ENCODE measurements at places on chromosomes 6 and 20.

- no peak for DNase-seq
Measured at GRCh38 chr6:121330516-121330915, 3.8 kb downstream of the TBC1D32 start.

DNA sequence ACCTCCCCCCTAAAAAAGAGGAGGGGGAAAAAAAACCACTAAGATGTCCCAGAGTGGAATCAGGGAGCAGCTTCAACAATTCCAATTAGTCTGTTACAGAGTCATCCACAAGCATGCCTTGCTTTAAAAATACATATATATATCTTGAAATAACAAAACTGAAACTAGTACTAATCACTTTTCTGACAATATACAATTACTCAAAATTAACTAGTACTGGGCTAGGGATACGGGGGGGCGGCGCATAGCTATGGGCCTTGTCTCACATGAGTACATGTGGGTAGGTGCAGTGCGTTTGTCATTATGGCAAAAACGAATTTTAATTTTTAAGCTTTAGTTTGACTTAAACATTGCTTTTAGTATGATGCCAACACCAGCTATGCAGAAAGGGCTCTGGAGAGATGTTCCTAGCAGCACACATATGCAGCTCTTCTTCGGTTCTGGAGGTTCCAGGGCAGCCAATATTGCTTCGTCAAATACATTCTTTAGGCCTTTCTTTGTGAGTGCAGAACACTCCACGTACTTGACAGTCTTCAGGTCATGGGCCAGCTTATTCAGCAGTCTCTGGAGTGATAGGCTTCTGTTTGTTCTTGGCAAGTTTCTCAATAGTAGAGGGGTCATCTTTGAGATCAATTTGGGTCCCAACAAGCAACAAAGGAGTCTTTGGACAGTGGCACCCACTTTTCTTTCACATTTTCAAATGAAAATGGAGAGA lies 38.8 kb downstream of the ITCH start:
- DNase-seq, result no peak

DNA sequence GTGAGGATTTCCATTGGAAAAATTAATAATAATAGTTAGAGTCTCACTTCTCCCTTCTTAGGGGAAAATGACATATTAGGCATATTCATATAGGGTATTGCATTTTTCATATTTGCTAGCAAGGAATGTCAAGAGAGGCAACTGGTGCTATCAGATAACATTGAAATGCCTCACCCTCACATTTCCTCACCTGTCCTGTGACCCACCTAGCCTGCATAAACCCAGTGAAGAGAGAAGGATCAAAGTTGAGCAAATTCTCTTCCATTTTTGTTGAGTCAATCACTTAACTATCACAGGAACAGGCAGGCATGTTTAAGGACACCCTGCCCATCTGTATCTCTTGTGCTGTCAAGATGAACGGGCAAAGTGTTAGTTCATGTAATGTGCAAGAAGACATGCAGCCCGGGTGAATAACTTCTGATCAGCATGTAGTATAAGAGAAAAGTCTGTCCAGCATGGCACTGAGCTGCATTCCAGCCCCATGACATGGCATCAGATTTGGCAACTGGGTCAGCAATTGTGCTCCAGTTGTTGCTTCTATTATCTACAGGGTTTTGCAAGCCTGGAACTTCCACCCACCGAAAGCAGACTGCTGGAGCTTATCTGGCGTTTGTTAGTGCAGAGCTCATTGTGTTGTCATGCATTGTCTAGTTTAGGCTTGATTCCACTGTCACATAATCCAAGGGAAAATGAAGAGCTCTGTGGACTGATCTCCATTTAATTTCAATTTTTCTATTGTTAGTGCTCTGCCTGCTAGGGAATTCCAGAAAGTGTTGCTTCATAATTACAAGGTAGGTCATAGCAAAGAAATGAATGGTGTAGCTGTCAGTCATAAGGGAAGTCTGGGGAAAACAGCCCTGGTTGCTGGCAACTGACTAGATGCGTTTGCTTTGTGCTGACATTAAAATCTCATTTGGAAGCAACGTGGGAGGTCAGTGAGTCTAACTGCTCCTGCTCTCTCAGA lies 138.4 kb upstream of the TNFAIP3 start:
- no peak for DNase-seq

- no peak for DNase-seq
Measured at GRCh38 chr6:113120224-113120581, 736.9 kb upstream of the MARCKS start.

- no peak for DNase-seq
Measured at GRCh38 chr6:121879149-121879548, 443.7 kb downstream of the GJA1 start.

DNA sequence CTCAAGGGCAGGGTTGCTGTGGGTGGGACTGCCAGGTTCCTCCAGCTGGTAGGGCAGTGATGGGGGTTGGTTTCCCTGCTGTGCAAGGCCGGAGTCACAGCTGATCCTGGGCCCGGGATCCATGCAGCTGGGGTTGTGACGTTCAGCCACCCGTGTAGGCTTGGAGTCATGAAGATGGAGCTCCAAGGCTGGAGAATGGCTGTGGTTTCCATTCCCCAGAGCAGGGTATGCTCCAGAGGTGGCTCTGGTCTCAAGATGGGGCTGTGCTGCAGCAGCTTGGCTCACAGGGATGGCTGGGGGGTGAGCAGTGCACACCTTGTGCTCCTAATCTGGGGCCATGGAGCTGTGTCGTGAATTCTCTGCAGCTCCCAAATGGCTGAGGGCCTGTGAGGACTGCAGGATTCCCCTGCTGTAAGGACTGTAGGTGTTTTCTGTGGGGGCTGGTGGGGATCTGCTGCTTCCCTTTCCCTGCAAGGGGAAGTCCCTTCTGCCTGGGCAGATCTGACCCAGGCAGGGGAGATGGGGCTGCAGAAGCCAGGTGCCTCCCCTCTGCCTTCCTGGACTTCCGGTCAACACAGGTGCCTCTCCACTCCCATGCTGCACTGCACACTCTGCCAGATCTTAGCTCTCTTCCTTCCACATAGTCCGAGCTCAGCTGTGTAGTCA lies 15.9 kb downstream of the KIF25 start:
- no peak for DNase-seq

- DNase-seq, result no peak
Measured at GRCh38 chr20:3777716-3778629, 3.3 kb downstream of the SPEF1 start.

DNA sequence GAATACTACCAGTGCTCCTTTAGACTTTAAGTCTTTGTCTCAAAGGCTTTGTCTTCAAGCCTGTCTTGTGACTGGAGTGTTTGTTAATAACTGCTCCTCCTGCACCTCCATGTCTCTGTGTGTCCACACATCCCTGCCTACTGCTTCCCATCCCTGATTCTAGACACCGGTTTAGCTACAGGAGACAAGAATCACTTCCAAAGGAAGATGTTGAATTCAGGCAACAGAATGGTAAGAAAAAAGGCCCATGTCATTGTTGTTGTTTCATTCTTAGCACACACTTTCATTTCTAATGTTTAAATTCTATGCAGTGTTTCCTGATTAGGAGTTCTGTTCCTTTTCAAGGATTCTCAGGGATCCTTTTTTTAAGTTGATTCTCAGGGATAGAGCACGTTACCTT lies 293.6 kb upstream of the STXBP5 start:
- DNase-seq, result no peak

DNA sequence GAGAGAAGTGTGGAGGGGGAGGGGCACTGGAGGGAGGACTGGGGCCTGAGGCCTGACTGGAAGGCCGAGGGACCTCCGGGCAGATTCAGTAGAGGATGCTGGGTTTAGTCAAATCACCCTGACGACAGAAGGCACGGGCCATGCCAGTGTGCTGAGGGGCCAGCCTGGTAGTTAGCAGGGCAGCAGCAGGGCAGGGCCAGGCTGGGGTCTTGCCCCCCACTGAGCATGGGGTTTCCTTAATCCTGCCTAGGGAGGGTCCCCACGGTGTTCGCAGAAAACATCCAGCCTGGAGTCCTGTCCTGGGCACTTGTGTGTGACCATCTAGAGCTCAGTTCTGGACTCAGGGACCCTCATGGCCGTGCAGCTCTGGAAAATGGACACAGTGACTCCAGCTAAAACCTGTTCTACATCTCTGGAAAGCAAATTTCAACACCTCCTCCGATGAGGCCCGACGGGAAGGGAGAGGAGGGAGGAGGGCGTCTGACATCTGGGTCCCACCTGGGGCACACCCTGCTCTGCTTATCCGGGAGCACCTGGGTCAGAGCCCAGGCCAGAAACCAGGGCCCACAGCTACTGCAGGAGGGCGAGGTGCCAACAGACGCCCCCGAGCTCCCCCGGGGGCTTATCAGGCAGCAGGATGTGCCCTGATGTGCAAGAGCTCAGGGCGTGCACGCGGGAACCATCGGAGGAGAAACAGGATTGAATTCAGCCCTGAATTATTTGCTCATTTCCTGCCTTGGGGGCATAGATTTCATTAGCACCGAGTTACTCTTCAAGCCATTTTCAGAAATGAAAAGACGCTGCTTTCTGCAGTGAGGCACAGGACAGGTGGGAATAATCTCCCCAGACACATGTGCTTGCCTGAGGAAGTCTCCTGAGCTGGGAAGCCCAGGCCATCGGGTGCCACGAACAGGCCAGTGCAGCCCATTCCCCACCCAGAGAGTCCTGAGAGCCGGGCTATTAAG lies 78.0 kb upstream of the MPC1 start:
- DNase-seq, result no peak

DNA sequence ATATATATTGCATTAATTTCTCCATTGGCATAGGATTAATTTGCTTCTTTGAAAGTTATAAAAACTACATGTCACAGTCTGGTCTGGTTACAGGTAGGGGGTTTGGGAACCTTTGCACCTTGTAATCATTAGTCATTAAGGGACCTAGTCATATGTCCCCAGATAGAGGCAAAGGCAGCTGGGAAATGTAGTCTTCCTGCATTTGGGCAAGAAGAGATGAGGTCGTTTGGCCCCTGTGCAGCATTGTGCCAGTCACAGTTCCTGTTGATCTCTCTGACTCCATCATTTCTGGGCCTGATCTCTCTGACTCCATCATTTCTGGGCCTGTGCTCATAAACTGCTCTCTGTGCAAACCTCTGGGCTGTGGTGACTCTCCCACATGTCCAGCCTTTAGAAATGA lies 73.2 kb downstream of the BCKDHB start:
- DNase-seq, result no peak

DNA sequence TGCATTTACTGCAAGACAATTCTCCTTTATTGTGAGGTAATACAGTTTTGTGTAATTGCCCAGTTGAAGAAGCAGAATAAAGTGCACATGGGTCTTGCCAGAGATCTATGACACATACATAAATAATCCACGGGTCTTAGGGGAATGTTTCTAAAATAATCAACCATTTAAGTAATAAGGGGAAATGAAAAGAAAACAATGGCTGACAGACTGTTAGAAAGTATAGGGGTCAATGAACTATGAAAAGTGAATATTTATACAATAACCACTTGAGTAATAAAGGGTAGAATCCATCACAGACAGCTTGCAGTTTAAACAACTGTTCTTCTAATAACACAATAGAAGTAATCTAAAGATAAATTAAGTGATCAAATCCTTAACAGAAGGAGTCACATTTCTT lies 477.2 kb downstream of the EYS start:
- DNase-seq, result no peak

DNA sequence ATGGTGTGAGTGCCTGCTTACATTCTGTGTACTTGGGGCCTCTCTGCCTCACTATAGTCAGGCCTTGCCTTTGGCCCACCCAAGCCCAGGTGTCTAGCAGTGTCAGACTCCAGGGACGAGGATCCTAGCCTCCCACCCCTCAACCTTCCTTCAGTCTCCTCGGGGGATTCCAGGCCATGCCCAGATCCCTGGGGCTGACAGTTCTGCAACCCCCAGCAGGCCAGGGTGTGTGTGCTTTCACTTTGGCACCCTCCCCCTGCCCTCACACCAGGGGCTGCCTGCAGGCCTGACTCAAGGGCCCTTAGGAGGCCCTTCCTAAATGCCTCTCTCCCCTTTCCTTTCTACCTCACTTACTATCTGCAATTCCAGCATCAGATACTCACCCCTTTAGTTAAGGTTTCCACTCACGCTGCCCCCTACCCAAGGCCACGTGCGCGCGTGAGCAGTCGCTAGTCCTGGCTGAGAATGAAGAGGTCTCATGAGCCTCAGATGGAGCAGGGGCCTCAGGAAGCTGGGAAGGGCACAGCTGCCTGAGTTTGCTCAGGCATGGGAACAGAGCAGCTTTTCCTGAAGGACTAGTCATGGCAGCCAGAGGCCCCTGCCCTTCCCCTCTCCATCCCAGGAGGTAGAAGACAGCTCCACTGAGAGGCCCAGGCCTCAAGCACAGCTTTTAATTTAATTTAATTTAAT lies 859 bp upstream of the CLPS start:
- DNase-seq, result no peak

DNA sequence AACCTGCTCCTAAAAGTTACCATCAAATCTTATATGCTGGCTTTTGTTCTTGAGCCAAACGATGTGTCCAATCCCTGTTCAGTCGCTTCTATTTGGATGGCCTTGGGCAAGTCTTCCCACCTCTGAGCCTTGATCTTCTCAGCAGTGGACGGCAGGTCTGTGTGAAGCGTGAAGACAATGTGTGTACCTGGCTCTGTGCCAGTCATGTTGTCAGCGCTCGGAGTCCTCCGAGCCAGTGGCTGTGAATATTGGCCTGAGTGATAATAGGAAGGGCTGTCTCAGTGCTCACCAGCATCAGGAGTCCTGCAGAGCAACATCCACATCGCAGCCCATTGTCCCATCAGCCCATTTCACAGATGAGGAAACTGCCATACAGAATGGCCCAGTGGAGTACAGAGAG lies 219.0 kb downstream of the CDC5L start:
- no peak for DNase-seq

DNA sequence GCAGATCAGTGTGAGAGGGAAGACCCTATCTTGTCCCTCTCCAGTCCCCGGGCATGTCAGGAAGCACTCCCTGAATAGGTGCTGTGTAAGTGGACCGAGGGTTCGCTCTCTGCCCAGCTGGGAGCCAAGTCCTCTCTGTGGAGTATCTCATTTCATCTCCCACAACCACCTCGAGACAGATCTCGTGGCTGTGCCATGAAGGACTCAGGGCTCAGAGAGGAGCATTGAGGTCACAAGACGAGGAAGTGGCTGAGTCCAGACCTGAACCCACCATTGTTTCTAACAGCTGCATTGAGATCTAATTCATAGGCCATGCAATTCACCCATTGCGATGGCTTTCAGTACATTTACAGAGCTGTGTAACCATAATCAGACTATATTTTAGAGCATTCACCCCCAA lies 34.7 kb upstream of the STX16 start:
- no peak for DNase-seq

DNA sequence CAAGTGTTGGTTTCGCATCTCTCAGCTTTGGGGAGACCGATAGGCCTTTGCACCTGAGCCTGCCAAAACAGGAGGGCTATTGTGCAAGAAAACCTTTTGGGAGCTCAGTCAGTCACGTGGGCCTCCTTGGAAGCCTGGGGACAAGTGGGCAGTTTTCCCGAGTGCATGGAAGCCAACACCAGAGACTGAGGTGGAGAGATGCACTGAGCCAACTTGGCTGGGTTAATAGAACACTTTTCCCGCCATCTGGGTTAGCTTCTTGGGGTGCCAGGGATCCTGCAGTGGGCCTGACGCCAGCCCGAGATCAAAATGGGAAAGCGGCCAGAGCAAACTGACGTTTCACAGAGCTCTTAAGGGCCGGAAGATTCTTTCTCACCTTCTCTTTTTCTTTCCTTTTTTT lies 2.8 kb upstream of the OOEP start:
- DNase-seq, result peak; percentile 71
